ENCODE measurements at places on chromosomes 13 and 19. TPM values are rescaled to one million over a fixed set of nuclear protein-coding genes. Genes with fewer than 3 reads are reported as not detected.

FAAP24 gene
- total RNA-seq, result 12.7 TPM

OR7D2 gene
- not detected for total RNA-seq

SMIM24 gene
- not detected for total RNA-seq

VSIG10L gene
- total RNA-seq, result 0.79 TPM

PRR20D gene
- not detected for total RNA-seq

RUBCNL gene
- 0.29 TPM for total RNA-seq

PRMT1 gene
- total RNA-seq, result 485 TPM

TNFSF9 gene
- not detected for total RNA-seq

NLRP11 gene
- 4.9 TPM for total RNA-seq

PCSK4 gene
- 5.4 TPM for total RNA-seq

SIGLEC9 gene
- total RNA-seq, result 0.43 TPM

DNA sequence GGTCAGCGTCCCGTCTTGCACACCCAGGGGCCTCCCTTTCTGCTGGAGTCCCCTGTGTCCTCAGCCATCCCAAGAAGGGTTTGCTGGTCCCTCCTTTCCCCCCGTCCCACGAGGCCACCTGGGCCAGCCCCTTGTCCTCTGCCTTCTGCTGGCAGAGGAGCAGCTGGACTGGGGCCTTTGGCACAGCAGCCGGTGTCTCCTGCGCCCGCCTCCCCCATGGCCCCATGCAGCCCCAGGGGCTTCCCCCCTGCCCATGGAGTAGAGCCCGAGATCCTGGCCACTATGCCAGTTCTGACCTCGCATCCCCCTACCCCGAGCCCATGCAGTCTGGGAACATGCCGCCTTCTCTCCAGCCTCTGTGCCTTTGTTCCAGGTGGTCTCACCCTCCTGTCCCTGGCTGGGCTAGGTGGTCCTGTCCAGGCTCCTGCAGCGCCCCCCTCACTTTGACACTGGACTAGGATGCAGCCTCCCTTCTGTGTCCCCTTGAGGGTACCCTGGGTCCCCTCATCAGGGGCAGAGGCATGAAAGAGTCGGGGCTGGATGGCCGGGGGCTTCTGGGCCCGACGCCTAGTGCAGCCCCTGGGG is 5.7 kb upstream of the GARIN5A start:
- DNase-seq, result no peak

DNA sequence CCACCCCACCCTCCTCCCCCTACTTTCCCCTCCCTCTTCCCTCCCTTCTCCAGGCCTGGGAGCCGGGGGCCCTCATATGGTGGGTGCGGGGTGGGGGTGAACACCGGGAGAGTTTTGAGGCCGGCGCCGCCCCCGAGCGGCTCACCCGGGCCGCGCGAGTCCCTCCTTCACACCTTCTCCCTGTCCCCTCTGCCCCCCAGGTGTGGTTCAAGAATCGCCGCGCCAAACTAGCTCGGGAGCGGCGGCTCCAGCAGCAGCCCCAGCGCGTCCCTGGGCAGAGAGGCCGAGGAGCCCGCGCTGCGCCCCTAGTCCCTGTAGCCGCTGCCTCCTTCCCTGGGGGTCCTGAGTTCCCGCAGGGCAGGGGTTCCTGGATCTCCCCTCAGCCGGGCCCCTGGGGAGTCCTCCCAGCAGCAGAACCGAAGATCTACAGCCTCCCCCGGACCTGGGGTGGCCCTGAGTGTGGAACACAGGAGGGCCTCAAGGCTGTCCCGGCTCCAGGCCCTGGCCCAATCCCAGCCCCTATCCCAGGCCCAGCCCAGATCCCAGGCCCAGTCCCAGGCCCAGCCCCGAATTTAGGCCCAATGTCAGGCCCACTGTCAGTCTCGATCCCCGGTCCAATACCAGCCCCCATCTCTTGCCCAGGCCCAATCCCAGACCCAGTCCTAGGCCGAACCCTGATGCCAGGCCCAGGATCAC is 1.7 kb downstream of the TPRX2 start:
- DNase-seq, result no peak

DNA sequence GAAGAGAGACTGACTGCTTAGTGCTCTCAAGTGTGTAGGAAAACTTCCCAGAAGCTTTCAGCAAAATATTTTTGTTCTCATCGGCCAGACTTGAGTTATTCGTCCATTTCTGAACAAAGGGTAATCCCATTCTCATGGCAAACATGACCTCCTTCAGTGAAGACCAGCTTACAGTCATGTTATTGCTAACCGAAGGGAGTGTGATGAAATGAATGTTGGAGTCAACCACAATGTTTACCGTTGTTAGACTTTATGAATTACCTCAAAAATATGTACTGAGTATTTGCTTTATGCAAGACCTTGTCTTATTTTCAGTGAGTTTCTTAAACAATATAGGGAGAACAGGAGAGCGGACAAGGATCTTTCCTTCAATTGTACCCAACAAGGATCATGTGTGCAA is 228.6 kb downstream of the LMO7 start:
- DNase-seq, result no peak

DNA sequence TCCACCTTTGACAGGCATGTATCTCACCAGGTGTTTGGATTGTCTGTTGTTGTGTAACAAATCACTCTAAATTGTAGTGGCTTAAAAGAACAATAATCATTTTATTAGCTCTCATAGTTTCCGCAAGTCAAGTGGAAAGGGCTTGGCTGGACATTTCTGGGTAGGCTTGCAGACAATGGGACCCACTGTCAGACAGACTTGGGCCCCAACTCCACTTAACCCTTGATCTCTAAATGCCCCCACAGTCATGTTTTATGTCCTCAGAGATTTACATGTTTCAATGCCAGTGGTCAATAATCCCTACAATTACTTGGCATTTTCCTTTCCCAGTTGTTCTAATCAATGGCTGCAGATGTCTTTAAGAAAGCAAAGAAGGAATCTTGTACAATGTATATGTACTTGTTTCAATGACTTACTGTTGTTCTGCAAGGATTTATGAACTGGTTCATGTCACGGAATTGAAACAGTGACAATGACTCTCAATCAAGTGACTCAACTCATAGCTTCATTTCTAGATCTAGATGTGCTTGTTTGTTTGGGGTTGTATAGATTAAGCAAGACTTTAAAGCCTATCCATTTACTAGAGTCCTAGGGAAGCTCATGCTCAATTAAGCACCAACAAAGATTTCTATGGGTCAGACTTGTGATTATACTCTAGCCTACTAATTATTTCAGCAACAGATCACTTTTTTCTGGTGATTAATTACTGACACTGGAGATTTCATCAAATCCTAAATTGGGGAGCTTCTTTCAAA is 510.1 kb upstream of the NBEA start:
- DNase-seq, result no peak

GRCh38 chr13:76293751-76294150 is 592.5 kb downstream of the KCTD12 start:
- DNase-seq, result no peak

DNA sequence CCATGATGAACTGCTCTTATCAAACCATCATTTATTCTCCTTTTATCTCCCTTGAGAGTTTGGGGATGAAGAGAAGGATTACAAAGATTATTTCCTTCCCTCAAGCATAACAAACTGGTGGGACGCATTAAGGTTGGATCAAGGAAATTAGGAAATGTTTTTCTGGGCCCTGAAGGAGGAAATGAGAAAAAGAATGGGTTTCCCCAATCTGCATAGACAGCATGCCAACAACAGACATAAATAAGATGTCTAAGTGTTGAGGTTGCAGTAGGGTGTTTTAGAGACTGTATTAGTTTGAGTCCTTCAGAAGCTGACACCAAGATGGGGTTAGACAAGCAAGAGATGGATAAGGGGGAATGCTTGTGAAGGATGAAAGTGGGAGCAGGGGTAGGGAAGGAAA is 7.3 kb downstream of the EPSTI1 start:
- no peak for DNase-seq

DNA sequence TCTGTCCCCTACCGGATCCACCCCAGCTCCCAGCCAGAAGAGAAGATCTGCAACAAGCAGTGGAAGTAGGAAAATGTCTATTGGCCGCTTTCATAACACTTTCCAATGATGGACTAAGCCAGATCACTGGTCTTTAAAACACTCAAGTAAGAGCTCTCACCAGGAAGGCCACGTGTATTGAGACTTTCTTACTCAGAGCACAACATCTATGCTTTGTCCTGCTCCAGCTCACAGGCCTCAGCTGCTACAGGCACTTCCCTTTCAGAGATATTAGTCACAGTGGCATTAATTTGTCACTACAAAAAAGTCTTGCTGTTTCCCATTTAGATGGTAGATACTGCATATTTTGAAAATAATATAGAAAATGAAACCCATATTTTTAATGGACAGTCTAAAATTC is 164.2 kb downstream of the ABCC4 start:
- DNase-seq, result no peak

- no peak for DNase-seq
These were observed 303.5 kb downstream of the TBC1D4 start for GRCh38 chr13:75178436-75178835.

DNA sequence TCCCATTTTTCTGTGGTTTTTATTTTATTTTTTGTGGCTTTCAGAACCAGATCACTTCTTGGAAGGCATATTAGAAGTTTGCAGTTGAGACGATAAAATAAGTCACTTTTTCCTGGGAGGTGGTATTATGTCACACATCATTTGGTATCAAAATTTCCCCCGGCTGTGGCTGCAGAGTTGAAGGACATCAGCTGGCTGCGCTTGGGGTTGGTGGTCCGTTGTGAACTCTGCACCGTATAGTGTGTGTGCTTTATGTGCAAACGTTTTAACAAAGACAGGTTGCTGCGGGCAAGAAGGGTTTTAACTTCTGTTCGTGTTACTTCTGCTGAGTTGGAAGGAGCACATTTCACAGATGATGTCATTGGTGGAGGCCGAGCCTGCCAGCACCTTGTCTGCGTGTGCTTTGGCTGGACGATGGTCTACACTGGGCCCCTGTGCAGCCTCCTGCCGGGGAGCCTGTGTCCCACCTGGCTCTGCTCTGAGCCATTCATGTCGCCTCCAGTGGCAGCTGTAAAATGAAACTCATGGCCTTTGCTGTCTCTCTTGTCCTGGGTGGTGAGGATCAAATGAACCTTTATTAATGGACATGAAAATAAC is 9.6 kb downstream of the ATP11A start:
- DNase-seq, result no peak

DNA sequence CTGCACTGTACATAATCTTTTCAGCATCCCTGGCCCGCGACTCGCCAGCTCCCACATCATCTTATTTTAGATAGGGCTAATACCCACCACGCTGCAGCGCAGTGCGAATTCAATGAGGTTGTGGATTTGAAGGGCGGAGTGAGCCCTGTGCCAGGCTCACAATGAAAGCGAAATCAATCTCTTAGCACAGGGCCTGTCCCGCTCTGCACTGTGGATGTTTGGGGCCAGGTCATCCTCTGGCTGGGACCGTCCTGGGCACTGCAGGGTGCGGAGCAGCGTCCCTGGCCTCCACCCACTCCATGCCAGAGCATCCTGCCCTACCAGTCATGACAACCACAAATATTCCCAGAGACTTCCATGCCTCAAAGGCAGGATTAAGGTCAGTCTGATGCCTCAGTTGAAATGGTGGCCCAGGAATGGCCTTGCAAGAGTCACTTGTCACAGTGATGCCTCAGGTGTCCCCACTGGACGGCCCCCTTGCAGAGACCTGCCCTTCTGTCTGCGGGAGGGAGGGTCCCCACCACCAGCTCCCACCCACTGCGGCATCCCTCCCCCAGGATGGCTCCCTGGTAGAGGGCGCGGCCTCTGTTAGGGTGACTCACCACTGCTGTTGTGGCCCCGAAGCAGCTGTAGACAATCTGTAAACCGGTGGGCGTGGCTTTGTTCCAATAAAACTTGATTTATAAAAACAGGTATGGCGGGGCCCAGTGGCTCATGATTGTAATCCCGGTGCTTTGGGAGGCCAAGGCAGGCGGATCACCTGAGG is 5.6 kb downstream of the UHRF1 start:
- peak; percentile 97 for DNase-seq

GRCh38 chr13:65453982-65454381 is 1776.2 kb downstream of the PCDH9 start:
- no peak for DNase-seq

DNA sequence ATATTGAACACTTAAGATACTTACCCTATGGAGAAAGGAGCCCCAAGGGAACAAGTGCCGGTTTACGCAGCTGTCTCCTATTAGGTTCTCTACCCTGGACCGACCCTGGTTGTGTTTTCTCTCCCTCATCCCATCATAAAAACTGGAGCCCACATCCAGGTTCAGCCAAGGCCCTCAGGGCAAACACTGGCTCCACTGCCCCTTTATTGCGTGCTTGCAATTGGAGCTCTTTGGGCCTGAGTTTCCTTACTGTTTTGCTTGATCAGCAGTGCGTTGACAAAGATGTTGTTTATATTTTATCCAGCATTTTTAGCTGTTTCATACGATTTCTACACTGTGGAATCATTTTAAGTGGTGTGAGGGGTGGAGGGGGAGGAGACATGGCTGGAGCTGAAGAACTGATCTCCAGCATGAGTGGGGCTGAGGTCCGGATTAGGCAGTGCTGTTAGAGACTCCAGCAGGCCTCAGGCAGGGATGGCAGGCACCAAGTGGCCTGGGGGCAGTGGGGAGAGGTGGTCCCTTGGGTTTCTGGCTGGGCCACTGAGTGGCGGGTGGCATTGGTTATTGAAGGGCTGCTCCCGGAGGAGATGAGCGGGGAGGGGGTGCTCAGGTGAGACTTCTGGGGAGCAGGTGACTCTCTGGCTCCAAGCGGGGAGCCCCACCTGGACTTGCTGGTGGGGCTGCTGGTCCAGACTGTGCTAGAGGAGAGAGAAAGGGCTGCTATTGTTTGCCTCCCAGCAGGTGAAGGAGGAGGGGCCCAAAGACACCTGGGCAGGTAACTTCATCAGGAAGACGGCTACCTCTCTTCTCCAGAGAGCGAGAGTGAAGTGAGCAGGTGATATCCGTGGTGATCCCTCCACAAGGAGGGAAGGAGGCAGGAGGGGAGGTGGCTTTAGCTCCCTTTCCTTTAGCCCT is 62.4 kb upstream of the RNF113B start:
- DNase-seq, result no peak

- no peak for DNase-seq
These were observed 657.8 kb downstream of the DACH1 start for GRCh38 chr13:71209217-71209616.

DNA sequence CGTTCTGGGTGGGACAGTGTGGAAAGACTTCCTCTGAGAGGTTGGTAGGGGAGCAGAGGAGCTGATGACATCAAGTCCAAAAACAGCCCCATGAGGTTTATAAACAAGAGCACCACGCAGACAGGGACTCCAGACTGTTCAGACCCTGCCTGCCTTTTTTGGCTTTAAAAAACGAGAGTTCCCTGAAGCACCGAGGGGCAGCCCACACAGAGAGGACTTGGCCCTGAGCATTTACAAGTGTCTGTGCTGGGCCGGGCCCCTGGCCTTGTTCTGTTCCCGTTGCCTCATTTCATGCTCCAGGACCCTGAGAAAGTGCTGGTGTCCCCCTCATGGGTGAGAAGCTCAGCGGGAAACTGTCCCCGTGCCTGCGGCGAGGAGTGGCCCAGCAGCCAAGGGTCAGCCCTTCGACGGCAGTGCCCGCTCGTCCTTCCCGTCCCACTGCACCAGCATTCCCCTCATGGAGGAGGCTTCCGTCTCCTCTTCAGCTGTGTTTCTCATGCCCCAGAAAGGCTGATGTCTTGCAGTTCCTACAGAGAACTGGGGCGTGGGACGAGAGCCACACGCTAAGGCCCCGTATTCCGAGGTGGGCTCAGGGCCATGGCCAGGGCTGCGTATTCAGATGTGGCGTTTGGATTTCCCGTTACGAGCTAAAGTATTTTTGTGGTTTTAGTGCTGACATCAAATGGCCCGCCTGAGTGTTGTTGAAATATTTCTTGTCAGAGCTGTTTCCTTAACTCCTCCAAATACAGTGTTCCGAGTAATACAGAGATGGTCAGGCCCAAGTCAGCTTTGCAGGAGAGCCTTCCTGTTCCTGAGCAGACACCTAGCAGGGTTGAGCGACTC is 93.5 kb downstream of the ATP11A start:
- peak; percentile 22 for DNase-seq
